ENCODE measurements at places on chromosomes 12 and 14.

DNA sequence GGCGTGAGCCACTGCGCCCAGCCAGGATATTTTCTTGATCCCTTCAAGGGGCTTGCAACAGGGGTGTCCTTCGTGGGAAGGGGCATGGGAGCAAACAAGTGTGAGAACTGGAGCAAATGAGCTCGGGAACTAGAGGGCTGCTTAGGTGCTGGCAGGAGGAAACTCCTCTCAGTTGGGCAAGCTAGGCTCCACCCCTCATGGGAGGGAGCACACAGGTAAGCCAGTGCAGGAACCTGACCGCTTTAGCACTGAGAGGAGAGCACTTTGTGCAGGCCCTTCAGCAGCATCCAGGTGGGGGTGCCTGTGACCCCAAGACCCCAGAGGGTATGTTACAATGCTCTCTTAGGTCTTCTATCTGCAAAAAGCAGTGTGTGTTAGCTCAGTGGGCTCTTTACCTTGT, 755.4 kb upstream of the MDGA2 start:
- no peak for DNase-seq

- DNase-seq = no peak
These were observed 346 bp downstream of the SLC7A8 start for GRCh38 chr14:23183158-23183470.

GRCh38 chr14:24312736-24313507, 1.6 kb downstream of the LTB4R start:
- no peak for DNase-seq

- no peak for DNase-seq
These were observed 137.2 kb upstream of the PELI2 start for GRCh38 chr14:55980970-55981369.

DNA sequence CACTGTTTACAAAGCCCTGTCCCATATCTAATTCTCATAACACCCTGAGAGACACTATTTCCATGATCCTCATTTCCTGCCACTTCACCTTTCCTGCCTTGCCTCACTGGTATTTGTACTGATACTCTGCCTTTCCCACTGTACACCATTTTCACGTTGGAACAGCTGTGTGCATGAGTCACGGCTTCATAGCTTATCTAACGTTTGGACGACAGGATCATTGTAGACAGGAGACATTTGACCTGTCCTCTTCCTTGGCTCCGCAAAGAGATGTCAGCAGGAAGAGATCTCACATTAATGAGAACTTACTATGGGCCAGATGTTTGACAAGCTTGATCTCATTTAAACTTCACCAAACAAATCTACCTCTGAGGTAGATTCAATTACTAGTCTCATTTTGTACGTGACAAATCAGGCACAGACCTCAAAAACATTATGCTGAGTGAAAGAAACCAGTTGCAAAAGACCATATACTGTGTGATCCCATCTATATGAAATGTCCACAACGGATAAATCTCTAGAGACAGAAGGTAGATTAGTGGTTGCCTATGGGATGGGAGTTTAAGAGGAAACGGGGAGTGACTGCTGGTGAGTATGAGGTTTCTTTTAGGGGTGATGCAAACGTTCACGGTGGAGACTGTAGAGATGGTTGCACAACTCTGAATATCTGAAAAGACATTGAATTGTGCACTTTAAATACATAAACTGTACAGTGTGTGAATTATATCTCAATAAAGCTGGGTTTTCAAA, 71.2 kb downstream of the KCNK13 start:
- DNase-seq = no peak

- DNase-seq = no peak
These were observed 2.1 kb upstream of the PLEK2 start for GRCh38 chr14:67413806-67414769.

DNA sequence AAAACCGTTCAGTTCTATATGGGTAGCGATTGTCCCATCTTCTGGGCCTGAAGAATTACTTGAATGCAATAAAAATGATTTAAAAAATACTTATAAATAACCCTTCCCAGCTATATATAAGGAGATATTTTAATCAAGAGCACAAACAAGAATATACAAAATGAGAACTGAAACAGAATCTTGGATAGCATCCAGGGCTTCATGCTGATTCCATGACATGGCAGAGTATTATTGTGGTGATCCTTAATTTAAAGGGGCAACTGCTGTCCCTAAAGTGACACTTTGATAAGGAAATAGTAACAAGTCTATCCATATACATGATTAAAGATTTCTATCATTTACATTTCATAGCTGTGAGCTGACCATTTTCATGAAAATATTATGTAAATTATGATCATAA, 18.8 kb downstream of the WBP11 start:
- no peak for DNase-seq

Measured in natural killer cell (primary cell).